EH (cell line): ENCODE measurements at places on chromosomes 11 and 22.
A peak's percentile ranks its signal among the peaks of the same experiment; 100 is the strongest.

DNA sequence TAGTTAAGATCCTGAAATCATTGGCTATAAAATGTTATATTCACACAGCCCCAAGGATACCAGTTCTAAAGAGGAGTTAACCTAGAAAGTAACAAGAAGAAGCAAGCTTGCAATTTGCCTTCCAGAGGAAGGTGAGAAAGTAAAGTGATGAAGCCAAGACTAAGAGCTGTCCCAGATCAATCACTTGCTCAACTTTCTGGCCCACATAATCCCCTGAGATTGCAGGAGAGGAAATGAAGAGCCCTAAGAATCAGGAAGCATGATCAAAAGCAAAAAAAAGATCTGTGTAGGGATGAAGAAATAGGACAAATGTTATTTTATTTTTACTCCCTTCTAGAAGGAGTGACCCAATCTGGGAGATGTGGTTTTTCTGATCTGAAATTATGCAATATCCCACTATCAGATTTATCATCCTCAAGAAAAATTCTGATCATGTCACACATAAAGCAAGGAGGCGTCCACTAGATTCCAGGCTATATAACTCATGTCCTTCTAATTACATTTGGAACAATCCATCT lies 180.3 kb upstream of the GUCY1A2 start:
- DNase-seq = no peak

DNA sequence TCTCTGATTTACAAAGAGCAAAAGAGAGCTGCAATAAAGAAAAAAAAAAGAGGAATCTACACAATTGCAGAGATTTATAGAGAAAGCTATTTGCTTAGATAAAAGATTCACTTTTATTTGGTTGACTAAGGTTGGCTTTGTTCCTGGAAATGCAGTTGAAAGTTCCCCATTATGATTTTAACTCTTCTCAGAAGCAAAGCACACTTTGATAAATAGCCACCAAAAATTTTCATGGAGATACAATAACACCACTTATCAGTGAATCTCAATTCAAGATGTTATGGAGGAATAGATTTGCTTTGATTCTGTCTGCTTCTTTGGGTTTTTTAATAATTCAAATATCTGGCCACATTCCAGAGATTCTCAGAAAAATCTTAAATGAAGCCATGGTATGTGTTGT lies 88.5 kb upstream of the ANO3 start:
- DNase-seq = no peak

GRCh38 chr11:132037467-132037862 lies 667.0 kb downstream of the NTM start:
- DNase-seq = no peak

DNA sequence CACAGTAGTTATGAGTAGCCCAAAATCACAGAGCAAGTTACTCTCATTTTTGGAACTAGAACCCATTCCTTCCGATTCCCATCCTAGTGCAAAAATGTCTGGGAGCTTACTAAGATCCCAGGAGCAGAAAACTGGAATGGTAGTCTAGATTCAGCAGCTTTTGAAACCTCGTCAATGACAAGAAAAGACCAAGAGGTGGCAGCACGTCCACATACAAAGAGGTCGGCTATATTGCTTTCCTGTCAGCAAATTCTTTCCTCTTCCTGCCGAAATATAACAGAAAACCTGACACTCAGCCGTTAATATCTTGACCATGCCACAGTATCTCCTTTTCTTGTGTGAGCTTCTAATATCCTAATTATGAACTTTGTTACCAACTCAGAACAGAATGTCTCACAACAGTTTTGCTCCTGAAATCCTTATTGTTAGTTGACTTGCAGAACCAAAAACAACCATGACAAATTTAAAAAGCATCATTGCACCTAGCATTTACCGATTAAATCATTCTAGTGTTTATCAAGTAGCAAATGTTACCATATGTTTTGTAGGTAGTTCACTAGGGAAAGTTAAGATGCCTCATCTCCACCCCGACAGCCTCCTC lies 92.8 kb upstream of the OR9G4 start:
- peak; percentile 66 for DNase-seq

DNA sequence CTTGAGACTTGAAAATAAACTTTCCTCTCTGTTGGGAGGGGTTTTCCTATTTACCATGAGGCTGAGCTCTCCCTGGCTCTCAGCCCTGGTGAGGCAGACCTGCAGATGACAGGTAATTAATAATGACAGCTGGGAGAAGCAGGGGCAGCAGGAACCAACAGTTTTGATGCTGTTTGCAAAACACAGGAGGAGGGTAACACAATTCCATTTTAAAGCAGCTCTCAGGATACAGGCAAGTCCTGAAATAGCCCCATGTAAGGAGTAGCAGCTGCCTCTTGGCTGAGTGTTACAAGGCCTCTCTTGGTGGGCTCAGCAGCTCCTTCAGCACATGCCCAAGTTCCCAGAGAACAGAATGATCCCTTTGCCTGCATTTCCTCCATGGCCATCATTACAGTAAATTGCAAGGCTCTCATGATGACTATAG lies 13.3 kb downstream of the PARVA start:
- DNase-seq = no peak

GRCh38 chr11:126528075-126528474 lies 172.6 kb downstream of the ST3GAL4 start:
- DNase-seq = no peak

- peak; percentile 69 for DNase-seq
These were observed 5.8 kb upstream of the MIEF1 start for GRCh38 chr22:39496131-39496838.

GRCh38 chr11:77316733-77317342 lies 15.4 kb upstream of the GDPD4 start:
- no peak for DNase-seq

GRCh38 chr11:36388071-36388470 lies 92.0 kb downstream of the PRR5L start:
- DNase-seq = no peak

DNA sequence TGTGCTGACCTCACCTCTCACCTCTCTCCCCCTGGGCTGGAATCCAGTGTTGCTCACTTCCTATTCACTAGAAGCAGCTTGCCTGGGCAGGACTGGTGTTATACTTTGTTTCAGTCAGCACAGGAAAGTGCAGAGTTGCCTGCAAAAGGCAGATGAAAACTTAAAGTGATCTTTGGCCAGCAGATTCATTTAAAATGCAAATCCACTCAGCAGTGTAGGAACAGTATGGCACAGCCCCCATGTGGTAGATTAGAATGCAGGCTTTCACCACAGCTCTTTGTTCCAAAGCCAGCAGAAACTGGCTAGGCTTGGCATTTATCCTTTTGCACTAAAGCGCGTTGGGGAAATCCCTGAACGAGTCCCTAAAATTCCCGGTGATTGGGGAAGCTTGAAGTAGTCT lies 301.2 kb downstream of the OR4C45 start:
- no peak for DNase-seq

- DNase-seq = no peak
These were observed 11.3 kb downstream of the FADS3 start for GRCh38 chr11:61880031-61880430.

- DNase-seq = peak; percentile 88
These were observed at the start of gene SYVN1 for GRCh38 chr11:65134240-65134951. Gene SYVN1, minus strand, starts transcription at chr11:65134519. Its CDS starts 918 bp downstream, at chr11:65133601.

GRCh38 chr11:72974487-72975205 lies 160.4 kb downstream of the ATG16L2 start:
- DNase-seq = no peak

DNA sequence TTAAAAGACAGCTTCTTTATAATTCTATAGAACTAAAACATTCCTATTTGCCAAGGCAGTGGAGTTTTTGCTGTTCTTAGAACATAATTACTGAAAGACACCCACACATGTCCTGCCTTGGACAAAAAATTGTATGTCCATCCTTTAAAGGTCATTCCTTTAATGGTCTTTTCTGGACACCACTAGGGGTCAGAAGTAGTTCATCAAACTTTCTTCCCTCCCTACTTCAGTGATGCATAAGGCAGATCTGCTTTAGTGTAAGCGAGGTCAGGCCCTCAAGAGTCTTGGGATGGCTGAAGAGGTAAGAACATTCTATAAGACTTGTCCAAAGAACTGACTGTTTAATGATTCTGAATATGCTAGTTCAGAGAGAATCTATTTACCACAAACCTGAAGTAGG lies 4.3 kb upstream of the OR51V1 start:
- DNase-seq = peak; percentile 79

DNA sequence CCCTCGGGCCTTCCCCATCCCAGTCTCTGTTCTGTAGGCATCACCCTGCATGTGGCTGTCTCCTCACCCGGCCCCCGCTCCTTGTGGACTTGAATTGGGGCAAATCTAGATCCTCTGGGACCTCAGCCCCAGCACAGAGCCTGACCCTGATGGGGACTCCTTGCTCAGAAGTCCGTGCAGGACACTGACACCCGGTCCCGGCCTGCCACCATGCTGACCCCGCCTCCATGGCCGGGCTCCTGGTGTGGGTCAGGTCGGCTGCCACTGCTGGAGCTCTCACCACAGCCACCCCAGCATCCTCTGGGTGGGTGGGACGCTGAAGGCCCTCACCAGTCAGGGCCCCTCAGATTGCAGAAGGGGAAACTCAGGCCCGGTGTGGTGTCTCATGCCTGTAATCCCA lies 1.8 kb downstream of the IGLL1 start:
- no peak for DNase-seq

GRCh38 chr11:95074792-95075563 lies 8.3 kb downstream of the SRSF8 start:
- no peak for DNase-seq

DNA sequence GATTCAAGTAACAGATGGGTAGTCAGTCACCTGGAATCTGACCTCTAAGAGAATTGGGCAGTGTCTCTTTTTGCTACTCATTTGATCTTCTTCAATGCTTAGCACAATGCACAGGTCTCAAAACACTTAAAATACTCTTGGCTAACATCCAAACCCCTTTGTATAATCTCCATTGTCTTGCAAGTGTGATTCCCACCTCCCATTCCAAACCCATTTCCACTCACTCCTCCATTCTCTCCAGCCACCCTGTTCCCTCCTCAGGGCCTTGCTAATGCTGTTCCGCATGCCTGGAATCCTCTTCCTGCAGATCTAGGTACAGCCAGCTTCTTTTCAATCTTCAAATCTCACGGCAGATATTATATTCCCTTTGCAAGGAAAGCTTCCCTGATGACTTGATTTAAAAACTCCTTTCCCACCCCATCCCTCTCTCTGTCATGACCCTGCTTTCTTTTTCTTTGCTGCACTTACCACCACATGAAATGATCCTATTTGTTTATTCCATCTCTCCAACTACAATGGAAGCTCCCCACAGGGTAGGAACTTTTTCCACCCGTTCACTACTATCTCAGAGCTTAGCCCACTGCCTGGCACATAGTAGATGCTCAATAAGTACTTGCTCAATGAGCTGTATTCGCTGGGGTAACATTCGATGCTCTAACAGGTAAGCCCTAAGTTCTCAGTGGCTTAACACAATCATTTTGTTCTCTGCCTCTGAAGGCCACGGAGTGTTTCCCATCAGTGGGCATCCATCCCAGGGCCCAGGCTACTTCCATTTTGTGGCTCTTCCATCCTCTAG lies 121.7 kb downstream of the MN1 start:
- DNase-seq = no peak

GRCh38 chr22:25748140-25748539 lies 6.2 kb downstream of the MYO18B start:
- DNase-seq = no peak

DNA sequence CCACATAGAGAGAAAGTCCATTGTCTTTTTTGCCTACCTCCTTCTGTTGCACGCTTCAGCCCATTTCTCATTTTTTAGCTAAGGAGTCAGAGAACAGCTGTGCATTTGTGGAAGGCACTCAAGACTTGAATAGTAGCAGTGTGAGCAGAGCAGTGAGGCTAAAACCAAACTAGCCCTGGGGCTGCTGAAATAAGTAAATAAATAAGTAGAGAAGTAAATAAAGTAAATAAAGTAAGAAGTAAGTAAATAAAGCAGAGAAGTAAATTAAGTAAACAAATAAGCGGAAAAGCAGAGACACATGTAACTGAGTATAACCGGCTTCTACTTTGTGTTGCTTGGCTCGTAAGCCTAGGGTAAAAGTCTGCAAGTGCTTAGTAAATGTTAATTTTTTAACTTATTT lies 2.4 kb upstream of the OR52L1 start:
- no peak for DNase-seq

DNA sequence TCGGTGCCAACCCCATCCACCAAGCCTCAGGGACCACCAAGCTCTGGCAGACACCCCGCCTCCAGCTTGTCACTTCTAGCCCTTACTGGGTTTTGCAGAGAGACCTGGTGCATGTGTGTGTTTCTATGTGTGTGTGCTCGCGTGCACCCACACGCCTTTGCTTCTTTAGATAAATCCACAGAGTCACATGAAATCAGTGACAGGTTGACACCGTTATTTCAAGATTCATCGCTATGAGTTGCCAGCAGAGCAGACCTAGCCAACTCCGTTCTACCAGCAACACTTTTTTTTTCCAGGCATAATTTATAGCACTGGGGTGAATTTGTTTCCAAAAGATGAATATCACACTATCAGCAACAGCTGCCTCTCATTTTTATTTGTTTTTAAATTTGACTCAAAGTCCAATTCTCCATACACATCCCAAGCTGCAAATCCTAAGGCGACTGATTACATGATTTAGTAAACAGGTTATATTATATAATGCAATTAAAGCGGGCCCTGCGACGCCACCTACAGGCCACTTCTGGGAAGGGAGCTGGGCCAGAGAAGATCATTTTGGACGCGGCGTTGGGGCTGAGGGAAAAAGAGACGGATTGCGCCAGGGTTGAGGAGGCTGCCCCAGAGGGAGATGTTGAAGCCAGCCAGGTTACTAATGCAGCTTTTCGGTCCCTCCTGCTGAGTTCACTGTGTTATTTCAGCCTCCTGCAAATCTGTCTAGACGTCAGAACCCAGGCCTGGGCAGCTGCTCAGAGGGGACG lies 150.5 kb downstream of the FEZ1 start:
- peak; percentile 56 for DNase-seq

DNA sequence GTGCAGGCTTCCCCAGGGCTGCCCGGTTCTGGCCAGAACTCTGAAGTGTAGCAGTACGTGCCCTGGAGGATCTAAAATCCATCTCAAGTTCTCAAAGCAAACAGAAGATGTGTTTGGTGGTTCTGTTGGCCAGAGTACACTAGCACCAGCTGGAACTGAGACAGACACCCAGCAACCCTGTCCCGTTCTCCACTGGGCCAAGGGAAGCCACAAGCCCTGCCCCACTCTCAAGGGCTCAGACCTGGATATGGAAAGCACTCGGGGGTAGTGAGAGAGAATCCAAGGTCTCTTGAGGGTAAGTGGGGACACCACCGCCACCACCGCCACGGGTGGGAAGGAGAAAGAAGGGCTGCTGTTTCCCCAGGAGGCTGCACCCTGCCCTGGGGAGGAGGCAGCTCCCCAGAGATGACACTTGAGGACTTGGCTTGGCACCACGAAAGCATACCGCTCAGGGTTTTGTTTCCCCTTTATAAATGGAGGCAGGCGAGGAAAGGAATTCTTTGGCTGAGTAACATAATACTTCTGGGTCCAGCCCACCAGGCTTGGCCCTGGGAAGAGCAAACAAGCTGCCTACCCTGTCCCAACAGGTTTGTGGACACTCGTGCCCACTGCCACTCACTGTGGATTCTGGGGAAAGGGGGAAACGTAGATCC lies 56.1 kb upstream of the POU2AF1 start:
- DNase-seq = peak; percentile 8
